Stimulated activated CD8-positive, alpha-beta memory T cell treated with anti-CD3 and anti-CD28 coated beads, Interleukin-12 subunit alpha, Interleukin-12 subunit beta, amount 100 ng/mL, for 1 hour (primary cell): ENCODE measurements at places on chromosomes 16 and 17.

DNA sequence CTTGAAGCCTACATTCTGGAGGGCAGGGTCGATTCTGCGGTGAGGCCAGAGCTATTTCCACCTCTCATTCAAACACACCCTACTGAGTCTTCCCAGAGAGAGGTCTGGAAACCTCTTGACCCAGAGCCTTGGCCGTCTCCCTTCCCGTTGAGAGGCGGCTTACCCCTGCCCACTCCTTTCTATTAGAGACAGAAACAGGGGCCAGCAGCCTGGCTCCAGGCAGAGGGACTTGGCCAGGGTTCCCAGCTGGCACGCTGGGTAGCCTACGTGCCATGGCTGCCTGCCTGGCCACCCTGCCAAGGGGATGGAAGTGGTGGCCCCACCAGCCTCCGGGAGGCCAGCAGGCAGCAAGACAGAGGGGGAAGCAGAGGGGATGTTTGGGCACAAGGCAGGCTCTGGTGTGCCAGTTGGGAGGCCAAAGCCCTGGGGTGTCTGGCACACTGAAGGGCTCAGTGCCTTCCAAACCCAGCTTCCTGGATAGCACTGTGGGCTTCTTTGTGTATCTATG, 6.0 kb downstream of the STAC2 start:
- no peak for DNase-seq

GRCh38 chr16:81419806-81420205, 24.8 kb upstream of the CMIP start:
- DNase-seq = no peak

GRCh38 chr17:1005361-1005946, 8.5 kb downstream of the TIMM22 start:
- no peak for DNase-seq

DNA sequence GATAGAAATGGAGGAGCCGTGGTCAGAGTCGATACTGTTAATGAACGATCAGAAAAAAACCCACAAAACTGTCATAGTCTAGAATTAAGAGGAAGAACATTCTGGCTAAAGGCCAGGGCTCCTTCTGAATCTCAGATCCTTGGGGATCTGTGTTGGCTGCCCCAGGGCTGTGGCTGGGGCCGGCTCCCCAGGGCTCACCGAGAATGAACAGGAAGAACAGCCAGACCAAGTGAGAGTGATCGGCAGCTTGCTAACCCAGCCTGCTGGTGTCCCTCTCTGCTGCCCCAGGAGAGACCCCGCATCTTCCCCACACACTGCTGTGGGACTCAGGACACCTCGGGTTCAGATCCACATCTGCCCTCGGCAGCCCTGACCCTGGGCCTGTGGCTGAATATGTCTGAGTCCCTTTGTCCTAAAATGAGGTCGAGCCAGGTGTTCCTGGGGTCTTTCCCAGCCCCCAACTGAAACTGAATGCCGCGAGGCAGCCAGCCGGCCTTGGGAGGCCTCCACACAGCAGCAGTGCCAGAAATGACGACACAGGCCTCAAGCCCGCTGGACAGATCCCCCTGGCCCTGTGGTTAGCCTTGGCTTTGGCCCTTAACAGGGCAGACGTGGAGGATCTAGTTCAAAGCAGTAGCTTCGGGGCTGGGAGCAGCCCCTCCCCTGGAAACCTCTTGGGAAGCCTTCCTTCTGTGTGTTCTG, 23.9 kb upstream of the CLEC18A start:
- DNase-seq = no peak

DNA sequence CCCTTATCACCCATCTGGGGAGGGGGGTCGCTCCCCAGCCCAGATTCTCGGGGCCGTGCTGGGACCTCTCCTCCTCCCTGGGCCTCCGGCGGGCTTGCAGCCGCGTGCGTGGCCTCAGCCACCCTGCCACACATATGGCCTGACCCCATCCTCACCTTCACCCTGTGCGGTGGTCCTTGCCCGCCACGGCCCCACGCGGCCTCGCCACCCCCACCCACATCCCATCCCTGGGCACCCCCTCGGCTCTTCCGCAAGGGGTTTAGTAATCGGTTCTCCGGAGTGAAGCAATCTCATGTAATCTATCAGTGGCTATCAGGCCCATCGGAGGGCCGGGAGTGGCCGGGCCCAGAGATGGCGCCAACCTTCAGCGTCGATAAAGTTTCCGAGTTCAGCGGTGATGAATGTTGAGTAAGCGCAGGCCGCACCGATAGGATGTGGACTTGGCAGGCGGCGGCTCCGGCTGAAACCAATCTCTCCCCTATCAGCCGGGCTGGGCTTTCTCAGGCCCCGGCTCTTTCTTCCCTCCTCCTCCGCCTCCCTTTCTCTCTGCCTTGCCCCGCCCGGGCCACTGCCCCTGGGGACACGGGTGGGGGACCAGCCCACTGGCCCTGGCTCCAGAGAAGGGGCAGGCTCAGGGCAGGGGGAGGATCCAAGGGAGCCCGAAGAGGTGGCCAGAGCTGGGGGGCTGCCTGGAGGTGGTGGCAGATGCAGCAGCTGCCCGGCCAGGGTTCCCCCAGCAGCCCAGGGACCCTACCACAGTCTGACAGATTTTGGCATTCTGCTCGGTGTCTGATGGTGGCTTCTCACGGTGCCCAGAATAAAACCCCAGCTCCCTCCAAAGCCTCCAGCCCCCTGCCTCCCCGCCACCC, 20.8 kb downstream of the ZFPM1 start:
- no peak for DNase-seq

- DNase-seq = no peak
These were observed 22.6 kb downstream of the LRRC36 start for GRCh38 chr16:67349172-67349571.

DNA sequence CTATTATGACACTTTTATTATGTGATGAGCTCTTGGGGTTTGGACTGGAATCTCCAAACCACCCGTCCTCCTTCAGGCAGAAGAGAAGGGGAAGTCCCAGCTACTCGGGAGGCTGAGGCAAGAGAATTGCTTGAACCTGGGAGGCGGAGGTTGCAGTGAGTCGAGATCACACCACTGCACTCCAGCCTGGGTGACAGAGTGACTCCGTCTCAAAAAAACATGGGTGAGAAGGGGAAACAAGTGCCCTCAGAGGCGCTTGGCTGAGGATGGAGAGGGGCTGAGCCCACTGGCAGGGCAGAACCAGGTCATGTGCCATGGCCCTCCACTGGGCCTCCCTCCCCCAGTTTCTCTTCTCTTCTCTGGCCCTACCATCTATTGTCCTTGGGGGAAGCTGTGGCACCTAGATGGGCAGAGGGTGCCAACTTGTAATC, 120.9 kb upstream of the SMURF2 start:
- no peak for DNase-seq

GRCh38 chr16:8677481-8677880, 3.1 kb downstream of the ABAT start:
- no peak for DNase-seq

DNA sequence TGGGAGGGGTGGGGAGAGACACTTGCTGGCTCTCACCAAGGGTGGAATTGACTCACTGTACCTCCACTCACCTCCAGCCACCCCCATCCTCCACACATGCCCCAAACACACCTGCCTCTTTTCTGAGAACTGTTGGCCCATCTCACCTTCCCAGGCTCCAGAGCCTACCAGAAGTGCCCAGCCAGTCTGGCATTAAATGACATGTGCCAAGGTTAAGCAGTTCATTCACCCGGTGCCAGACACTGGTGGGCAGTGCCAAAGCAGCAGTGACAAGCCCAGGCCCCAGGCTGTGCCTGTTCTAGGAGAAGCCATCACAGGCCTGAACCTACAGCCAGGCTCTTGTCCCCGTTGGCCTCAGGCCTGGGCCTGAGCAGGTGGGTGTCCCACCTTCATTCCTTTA, 11.2 kb downstream of the MVP start:
- DNase-seq = no peak

- no peak for DNase-seq
These were observed 21.5 kb downstream of the GFOD2 start for GRCh38 chr16:67697422-67698185.

GRCh38 chr17:66445229-66445628, 142.8 kb downstream of the PRKCA start:
- no peak for DNase-seq

GRCh38 chr16:81261049-81261648, 22.7 kb downstream of the BCO1 start:
- DNase-seq = no peak

- no peak for DNase-seq
These were observed 5.2 kb downstream of the SMCR8 start for GRCh38 chr17:18320301-18320700.

DNA sequence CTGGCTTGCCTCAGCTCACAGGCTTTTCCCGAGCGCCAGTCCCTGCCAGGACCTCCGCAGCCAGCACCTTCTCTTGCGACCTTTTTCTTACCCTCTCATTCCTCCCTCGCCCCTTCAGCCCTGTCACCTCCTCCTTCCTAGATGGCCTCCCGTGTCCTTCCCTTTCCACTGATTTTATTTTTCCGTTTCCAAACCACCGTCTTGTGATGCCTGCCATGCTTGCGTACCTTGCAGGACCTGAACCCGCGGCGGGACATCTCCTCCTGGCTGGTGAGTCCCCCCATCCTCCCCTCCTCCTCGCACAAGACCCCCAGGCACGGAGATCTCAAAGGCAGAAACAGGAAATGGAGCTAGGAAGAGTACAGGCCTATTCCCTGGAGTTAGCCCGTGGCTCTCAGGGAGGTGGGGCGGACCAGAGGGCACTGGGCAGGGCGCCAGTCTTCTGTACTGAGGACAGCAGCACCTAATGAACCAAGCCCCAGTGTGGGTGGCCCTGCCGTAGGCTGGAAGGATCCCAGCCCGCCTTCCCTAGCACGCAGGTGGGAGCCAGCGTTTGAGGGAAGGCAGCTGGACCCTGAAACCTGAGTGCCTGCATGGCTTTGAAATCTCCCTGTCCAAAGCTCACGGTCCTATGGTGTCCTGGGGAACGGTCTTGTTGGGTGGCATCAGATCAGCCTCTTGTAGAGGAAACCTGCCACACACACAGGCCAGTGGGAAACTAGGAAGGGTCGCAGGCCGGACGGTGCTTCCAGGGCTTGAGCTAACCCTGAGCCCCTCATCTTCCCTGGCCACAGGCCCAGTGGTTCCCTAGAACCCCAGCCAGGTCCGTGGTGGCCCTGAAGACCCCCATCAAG, 612 bp downstream of the CISD3 start:
- DNase-seq = no peak

DNA sequence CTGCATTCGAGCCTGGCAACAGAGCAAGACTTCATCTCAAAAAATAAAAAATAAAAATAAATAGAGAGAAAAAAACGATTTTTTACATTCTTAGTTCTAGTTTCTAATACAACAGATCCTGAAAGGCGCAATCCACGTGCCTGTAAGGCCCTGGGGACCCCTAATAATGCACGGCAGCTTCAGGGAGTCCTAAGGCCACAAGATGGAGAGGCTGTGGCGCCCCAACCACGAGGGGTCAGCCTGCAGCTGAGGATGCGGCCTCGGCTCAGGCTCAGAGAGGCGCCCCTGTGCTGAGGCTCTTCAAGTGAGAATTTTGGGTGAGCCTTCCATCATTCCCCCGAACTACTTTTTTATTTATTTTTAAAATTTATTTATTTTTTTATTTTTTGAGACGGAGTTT, 10.9 kb downstream of the P4HB start:
- DNase-seq = no peak

DNA sequence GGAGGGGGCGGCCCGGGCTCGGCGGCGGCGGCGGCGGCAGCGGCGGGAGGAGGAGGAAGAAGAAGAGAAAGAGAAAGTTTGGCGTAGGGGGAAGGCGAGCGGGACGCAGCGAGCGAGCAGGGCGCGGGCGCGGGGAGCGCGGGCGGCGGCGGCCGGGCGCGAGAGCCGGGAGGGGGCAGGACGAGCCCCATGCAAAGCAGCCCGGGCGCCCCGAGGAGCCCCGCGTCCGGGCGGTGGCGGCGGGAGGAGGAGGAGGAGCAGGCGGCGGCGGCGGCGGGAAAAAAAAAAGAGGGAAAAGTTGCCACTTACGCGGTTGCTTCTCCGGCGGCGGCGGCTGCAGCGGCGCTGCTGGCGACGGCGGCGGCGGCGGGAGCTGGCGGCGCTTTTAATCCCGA, 10.3 kb upstream of the ZFHX3 start:
- no peak for DNase-seq

- DNase-seq = no peak
These were observed 20.4 kb downstream of the NLRC5 start for GRCh38 chr16:57009643-57010170.

DNA sequence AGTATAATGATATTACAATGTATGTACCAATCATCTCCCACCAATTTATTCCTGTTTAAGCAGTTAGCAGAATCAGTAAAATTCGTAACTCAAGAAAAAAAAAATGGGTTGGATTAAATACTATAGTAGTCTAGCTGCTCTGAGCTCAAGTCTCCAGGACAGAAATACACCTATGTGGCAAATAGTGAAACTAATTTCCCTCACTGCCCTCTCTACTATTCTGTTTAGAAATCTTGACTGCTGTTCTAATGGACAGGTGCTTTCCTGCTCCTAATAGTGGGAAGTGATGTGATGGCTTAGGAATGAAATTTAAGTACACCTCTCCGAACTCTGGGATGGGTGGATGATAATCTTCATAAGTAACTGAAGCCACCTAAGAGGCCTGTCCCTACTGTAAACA, 175.7 kb downstream of the KCNJ2 start:
- DNase-seq = no peak

DNA sequence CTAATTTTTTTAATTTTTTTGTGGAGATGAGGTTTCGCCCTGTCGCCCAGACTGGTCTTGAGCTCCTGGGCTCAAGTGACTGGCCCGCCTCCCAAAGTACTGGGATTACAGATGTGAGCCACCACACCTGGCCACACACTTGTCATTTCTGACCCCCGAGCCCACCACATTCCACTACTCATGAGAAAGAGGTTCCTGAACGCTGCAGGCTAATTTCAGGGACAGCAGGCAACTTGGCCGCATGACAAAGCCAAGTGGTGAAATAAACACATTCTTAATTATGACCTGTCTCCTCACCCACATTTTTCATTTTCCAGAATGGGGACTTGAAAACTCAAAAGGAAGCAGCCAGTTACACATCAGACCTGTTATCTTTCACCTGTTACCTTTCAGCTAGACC, 114.5 kb downstream of the ABCC6 start:
- DNase-seq = no peak

- DNase-seq = no peak
These were observed 74.9 kb upstream of the GNG13 start for GRCh38 chr16:875182-876040.

DNA sequence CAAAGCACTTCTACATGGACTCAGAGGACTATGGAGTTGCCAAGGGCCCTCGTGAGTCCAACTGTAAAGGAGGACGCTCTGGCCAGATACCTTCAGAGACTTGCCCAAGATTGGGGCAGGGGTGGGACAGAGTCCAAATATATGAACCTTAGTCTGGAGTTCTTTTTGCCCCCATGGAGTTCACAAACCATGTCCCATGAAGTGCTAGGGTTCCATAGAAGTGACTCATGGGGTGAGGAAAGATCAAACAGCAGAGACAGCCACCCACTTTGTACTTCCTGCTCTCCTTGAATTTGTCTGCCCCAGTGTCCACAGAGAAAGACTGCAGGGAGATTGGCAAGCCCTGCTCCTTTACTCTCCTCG, 29.0 kb downstream of the SRL start:
- DNase-seq = no peak

- DNase-seq = no peak
These were observed 44.1 kb downstream of the NXN start for GRCh38 chr17:935485-935884.
